ENCODE measurements at places on chromosomes 5 and 9.

DNA sequence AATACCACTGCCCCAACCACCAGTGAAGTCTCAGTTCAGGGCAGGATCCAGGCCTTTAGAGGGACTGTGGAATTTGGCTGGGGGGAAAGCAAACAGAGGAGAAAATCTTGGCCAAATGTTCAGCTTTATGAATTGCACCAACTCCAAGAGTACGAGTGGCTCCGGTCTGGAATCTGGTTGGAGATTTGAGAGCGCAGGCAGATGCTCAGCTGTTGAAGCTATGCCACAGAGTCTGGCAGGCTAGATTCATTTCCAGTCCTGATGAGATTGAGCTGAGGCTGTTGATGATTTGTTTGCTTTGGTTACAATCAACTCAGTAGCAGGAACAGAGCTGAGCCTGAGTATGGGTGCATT lies 9.1 kb upstream of the HSPB3 start:
- DNase-seq, result no peak

- no peak for DNase-seq
Measured at GRCh38 chr9:91716239-91716638, 233.8 kb downstream of the ROR2 start.

- DNase-seq, result no peak
Measured at GRCh38 chr9:100112677-100113336, 13.8 kb downstream of the INVS start.

- no peak for DNase-seq
Measured at GRCh38 chr5:142307146-142307890, 17.5 kb downstream of the SPRY4 start.

GRCh38 chr5:172437445-172438318 lies 16.6 kb downstream of the SH3PXD2B start:
- DNase-seq, result no peak

DNA sequence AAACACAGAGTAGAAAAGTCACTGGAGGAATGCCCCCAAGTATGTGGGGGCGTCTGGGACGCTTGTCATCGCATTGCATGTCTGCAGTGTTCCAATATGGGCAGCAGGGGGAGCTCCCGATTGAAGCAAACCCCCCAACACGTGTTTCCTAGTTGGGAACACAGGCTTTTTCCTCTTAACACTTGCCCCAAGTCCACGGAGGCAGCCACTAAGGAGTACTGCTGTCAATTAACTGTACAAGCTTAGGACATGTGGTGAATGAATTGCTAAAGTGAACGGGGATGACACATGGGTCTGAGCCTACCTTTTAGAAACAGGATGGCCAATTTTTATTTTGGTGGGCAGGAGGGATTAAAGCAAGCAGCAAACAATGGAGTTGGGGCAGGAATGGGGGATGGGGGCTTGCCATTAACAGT lies 2.2 kb downstream of the GABRB2 start:
- DNase-seq, result peak; percentile 74

GRCh38 chr9:92712767-92713166 lies 42.8 kb upstream of the IPPK start:
- DNase-seq, result no peak

GRCh38 chr5:154218786-154219185 lies 28.3 kb downstream of the GALNT10 start:
- DNase-seq, result no peak

- DNase-seq, result no peak
Measured at GRCh38 chr5:9820691-9821449, 190.7 kb upstream of the TAS2R1 start.

GRCh38 chr5:91049800-91050199 lies 333.3 kb downstream of the ARRDC3 start:
- DNase-seq, result no peak

GRCh38 chr9:89885156-89885555 lies 280.3 kb downstream of the GADD45G start:
- DNase-seq, result no peak

DNA sequence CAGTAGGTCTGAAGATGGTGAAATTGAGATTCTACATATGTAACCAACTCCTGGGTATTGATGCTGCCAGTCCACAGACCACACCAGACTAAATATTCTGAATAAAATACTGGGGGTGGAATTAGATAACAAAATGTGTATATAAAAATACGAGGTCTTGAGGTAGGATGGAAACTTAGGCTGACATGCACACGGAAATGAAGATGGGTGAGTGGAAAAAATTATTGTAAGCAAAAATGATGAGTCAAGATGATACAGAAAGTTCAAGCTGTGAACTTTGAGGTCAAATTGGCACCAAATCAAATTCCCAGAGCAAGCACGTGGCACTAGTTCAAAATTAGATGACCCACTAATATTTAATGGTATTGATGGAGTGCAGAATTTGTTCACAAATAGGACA lies 713.4 kb upstream of the ACO1 start:
- DNase-seq, result no peak

GRCh38 chr5:172758834-172759149 lies 12.2 kb downstream of the DUSP1 start:
- no peak for DNase-seq

GRCh38 chr5:177311723-177312648 lies at the start of gene MXD3:
MXD3 (minus strand) TSS chr5:177311898; CDS start chr5:177311830, 68 bp downstream.
- DNase-seq, result peak; percentile 92

GRCh38 chr9:18907927-18908625 lies 124.9 kb downstream of the SAXO1 start:
- no peak for DNase-seq

GRCh38 chr5:128546658-128547281 lies 8.7 kb upstream of the FBN2 start:
- DNase-seq, result no peak

Data from iPS-NIHi11 (cell line).